ENCODE measurements at places on chromosomes 11 and 22. TPM values are rescaled to one million over a fixed set of nuclear protein-coding genes. Genes with fewer than 3 reads are reported as not detected.

The ALDH3B1 gene
- not detected for total RNA-seq

- H3K4me1 ChIP-seq: no peaks in the 10 kb centered on the region
- H3K27ac ChIP-seq: no peak overlapping the region
- H3K36me3 ChIP-seq: no peaks in the 10 kb centered on the region
- no peak for DNase-seq
- no peaks in the 10 kb centered on the region for H3K27me3 ChIP-seq
Measured at GRCh38 chr22:48316257-48317250, 1511.1 kb downstream of the BRD1 start.

The SULT4A1 gene
- not detected for total RNA-seq

DNA sequence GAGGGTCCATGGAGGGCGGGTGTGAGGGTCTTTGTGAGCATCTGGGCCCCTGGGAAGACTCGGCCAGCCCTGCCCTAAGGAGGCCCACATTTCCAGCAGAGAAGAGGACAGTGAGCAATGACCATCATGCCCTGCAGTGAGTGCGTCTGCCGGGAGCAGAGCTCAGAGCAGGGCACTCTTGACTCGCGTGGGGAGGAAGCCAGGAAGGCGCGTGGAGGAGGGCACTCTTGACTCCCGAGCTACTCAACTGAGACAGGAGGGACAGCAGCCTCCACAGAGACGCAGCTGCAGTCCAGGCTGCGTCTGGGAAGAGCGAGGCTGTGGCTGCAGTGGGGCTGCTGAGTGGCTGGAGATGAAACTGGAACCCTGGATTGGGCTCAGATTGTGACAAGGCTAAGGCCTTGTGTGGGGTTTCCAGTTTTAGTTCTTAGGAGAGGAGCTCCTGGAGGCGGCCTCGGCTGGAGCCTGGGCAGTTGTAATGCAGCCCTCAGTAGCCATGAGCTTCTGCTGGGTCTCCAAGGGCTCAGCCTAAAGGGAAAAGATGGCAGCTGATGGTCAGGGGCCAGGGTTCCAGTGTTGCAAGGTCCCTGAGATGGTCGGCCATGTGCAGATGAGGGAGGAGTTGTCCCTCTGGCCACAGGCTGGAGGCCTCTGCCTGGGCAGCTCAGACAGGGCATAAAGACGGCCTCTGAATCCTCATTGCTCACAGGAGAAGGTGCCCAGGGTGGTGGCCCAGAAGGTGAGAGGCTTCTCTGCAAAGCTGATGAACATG lies 264.7 kb upstream of the B3GAT1 start:
- no peak overlapping the region for H3K27ac ChIP-seq
- no peaks in the 10 kb centered on the region for H3K4me1 ChIP-seq
- H3K4me3 ChIP-seq: no peak overlapping the region
- no peak for DNase-seq
- H3K36me3 ChIP-seq: no peaks in the 10 kb centered on the region
- H3K27me3 ChIP-seq: peaks cover 4% of the 10 kb centered on the region

- peaks cover 29% of the 10 kb centered on the region for H3K4me1 ChIP-seq
- no peak for DNase-seq
- no peak overlapping the region for H3K27ac ChIP-seq
- H3K36me3 ChIP-seq: no peaks in the 10 kb centered on the region
Measured at GRCh38 chr11:72758304-72758689, 6.1 kb upstream of the ARAP1 start.

The IRAG1 gene
- total RNA-seq: not detected

DNA sequence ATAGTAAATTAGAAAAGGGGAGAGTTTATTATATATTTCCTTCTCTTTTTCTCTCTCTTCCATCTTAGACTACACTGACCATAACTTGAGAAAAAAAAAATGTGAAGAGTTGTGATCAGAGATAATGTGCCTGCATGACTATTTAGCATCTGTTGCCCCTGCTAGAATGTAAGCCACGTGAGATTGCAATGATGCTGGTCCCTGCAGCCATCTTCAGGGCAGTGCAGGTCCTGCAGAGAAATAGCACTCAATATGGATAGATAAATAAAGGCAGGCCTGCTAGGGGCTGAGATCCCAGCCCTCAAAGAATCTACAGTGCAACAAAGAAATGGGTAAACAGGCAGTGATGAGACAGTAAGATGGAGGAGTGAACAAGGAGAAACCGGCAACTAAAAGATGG lies 7.8 kb upstream of the DKK3 start:
- no peaks in the 10 kb centered on the region for H3K4me1 ChIP-seq
- no peak overlapping the region for H3K4me3 ChIP-seq
- H3K36me3 ChIP-seq: no peaks in the 10 kb centered on the region
- H3K27me3 ChIP-seq: peaks cover 62% of the 10 kb centered on the region

The DDI1 gene
- not detected for total RNA-seq

The PATE2 gene
- total RNA-seq: not detected

DNA sequence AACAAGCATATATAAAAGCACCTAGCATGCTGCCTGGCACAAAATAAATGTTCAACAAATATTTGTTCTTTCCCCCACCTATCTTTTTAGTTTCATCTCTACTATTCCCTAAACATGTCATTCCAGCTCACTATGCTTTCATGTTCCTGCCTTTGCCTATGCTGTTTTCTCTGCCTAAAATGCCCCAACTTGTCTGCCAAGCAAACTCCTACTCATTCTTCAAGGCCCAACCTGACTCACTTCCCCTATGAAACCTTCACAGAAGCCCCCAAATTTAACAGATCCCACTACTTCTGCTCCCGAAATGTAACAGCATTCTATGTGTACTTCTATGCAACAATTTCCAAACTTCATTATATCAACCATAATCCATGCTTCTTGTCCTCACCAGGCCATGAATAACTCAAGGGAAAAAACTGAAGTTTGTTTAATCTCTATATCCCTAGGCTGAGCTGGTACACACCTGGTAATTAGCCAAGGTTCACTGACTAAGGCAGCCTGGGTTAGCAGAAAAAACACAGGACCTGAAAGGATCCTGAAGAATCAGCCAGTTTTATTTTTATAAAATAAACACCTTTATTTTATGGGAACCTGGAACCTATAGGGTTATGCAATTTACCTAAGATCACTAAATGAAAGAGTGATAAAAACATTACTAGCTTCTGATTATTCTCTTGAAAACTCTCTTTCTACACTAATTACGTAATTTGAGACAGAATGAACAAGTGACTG lies 72.2 kb downstream of the PAK1 start:
- H3K4me3 ChIP-seq: no peak overlapping the region
- DNase-seq: no peak
- no peaks in the 10 kb centered on the region for H3K27me3 ChIP-seq
- H3K4me1 ChIP-seq: peaks cover 13% of the 10 kb centered on the region
- H3K27ac ChIP-seq: no peak overlapping the region
- peaks cover 25% of the 10 kb centered on the region for H3K36me3 ChIP-seq

The TRIM66 gene
- 22.4 TPM for total RNA-seq

The KLHDC7B gene
- 8.0 TPM for total RNA-seq

GRCh38 chr11:34940026-34940677 lies 23.7 kb downstream of the PDHX start:
- H3K36me3 ChIP-seq: peaks cover 15% of the 10 kb centered on the region
- H3K27me3 ChIP-seq: no peaks in the 10 kb centered on the region
- H3K4me3 ChIP-seq: no peak overlapping the region
- no peak for DNase-seq
- peaks cover 19% of the 10 kb centered on the region for H3K4me1 ChIP-seq

DNA sequence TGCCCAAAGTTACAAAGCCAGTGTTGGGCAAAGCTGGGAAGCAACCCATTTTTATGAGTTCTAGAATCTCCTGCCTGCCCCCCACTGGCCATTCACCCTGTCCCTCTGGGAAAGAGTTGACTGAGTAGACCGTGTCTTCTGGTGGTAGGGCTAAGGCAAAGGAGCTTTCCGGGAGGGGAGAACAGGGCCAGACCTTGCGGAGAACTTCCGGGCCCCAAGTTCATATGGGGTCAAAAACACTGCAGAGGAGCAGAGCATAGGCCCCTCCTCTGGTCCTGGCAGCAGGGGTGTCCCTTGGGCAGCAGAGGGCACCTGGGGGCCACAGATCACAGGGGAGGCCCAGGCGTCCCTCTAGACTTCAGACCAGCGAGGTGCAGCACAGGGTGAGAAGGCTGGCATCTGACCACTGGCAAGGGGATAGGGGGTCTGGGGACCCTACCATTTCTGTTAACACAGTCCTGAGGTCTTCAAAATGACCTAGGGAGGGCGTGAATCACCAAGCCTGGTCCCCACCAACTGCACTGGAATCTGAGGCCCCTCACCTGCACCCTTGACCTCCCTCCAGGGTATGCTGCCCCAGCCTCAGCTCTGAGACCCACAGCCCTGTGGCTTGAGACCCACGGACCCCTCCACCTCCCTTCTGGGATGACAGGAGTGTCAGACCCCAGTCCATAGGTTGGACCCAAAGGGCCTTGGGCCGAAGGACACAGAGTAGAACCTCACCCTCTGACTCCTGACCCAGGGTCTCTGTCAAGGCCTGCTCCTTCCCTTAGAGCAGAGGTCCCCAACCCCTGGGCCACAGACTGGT lies 1.3 kb upstream of the ARAP1 start:
- H3K27me3 ChIP-seq: no peaks in the 10 kb centered on the region
- H3K27ac ChIP-seq: no peak overlapping the region
- H3K36me3 ChIP-seq: peaks cover 4% of the 10 kb centered on the region
- H3K4me1 ChIP-seq: peaks cover 40% of the 10 kb centered on the region

- peaks cover 40% of the 10 kb centered on the region for H3K36me3 ChIP-seq
- H3K27ac ChIP-seq: no peak overlapping the region
- no peaks in the 10 kb centered on the region for H3K27me3 ChIP-seq
- no peak overlapping the region for H3K4me3 ChIP-seq
- H3K4me1 ChIP-seq: peaks cover 2% of the 10 kb centered on the region
Measured at GRCh38 chr11:9494316-9494715, 33.5 kb downstream of the ZNF143 start.

DNA sequence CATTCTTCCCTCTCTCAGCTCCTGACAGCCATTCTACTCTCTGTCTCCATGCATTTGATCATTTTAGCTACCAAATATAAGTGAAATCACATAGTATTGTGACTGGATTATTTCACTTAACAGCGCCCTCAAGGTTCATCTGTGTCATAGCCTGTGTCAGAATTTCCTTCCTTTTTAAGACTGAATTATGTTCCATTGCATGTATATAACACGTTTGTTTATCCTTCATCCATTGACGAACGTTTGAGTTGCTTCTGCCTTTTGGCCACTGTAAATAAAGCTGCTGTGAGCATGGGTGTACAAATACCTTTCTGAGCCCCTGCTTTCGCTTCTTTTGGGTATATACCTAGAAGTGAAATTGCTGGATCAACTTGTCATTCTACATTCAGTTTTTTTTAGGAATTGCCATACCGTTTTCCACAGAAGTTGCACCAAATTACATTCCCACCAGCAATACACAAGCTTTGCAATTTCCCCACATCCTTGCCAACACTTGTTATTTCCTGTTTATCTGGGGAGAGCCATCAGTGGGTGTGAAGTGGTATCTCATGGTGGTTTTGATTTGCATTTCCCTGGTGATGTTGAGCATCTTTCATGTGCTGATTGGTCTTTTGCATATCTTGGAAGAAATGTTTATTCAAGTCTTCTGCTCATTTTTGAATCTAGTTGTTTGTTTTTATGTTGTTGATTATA lies 17.5 kb downstream of the GLB1L2 start:
- peak; percentile 27 for DNase-seq
- H3K4me1 ChIP-seq: peaks cover 26% of the 10 kb centered on the region
- peaks cover 2% of the 10 kb centered on the region for H3K36me3 ChIP-seq
- no peak overlapping the region for H3K4me3 ChIP-seq
- no peaks in the 10 kb centered on the region for H3K27me3 ChIP-seq
- peak overlapping the region; percentile 77 for H3K27ac ChIP-seq

GRCh38 chr11:2443881-2444820 lies at the start of gene TRPM5:
TRPM5 (minus strand) TSS chr11:2444514; CDS start chr11:2423036, 21,478 bp downstream.
- DNase-seq: peak; percentile 72
- no peaks in the 10 kb centered on the region for H3K36me3 ChIP-seq
- H3K4me1 ChIP-seq: peaks cover 34% of the 10 kb centered on the region
- peak within 1 kb of the TSS; percentile 89 for H3K4me3 ChIP-seq
